Activated gamma-delta T cell (primary cell): ENCODE measurements at places on chromosomes 11 and 22.

DNA sequence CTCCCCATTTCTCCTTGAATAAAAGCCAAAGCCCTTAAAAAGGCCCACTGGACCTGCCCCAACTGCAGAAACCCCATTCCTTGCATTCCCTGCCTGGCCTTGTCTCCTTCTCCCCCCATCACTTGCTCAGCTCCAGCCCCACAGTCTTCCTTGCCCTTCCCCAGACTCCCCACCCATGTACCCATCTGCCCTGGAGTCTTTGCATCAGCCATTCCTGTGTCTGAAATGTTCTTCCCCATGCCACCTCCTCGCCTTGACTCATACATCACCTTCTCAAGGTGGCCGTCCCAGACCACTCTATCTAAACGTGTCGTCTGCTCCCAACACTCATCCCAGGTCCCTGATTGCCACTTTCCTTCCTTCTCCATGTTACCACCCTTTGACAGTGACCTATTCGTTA, 77.4 kb upstream of the SHANK2 start:
- no peak for DNase-seq

DNA sequence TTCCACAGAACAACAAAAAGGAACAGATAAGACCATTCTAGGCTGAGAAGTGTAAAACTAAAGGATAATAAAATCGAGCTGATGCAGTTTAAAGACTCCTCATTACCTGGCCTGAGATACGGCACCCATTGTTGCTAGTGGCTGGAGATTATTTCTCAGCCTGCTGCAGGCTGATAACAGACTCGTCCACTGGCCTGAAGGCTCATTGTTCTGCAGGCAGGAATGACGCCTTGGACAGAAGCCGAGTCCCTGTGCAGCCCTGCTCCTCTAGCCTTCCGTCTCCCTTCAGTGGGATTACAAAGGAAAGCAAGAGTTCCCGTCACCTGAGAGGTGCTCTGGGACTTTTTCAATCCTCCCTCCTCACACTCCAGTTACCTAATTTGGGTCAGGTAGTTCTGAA, 1065.3 kb downstream of the OPCML start:
- DNase-seq: no peak

DNA sequence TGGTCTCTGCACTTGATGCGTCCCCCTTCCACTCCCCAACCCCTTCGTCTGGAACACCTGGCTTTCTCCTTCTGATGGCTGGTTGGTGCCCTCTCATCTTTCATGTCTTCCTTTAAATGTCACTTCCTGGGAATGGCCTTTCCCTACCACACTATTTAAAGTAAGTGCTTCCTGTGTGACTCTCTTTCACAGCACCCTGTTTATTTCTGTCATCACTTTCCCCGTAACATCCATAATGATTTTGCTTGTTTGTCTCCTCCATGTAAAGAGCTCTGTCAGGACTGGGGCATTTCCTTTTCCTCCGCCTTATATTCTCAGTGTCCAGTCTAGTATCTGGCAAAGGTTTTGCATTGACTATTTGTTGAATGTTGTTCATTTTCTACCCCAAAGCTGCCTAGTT, 143.0 kb downstream of the DBX1 start:
- no peak for DNase-seq

- no peak for DNase-seq
Measured at GRCh38 chr11:6737872-6738466, 33.8 kb downstream of the OR2AG2 start.

- DNase-seq: no peak
Measured at GRCh38 chr11:69274531-69275016, 19.4 kb upstream of the MYEOV start.

GRCh38 chr22:41001722-41002122, 50.5 kb downstream of the RBX1 start:
- no peak for DNase-seq

- no peak for DNase-seq
Measured at GRCh38 chr11:121365304-121365703, 72.7 kb downstream of the SC5D start.

DNA sequence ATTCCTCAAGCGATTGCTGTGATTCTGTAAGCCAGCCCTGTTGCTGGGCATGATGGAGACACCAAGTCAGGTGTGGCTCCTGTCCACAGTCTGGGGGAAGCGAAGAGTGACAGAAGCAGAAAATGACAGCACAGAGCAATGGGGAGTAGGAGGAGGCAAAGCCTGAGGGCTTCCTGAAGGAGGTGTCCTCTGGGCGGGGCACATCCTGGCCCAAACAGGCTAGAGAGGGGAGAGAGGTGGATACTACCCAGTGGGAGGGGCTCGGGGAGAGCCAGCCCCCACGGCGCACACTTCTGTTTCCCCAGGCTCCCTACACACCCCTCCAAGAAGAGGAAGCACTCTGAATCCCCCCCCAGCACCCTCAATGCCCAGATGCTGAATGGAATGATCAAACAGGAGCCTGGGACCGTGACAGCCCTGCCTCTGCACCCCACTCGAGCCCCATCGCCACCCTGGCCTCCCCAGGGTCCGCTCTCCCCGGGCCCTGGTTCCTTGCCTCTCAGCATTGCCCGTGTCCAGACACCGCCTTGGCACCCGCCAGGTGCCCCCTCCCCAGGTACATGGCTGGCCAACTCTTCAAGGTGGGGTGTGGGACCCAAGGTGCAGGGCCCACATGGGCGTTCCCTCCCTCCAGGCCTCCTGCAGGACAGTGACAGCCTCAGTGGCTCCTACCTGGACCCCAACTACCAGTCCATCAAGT, 18.9 kb downstream of the MYRF start:
- no peak for DNase-seq

- DNase-seq: no peak
Measured at GRCh38 chr11:33942954-33943353, 51.1 kb upstream of the LMO2 start.

DNA sequence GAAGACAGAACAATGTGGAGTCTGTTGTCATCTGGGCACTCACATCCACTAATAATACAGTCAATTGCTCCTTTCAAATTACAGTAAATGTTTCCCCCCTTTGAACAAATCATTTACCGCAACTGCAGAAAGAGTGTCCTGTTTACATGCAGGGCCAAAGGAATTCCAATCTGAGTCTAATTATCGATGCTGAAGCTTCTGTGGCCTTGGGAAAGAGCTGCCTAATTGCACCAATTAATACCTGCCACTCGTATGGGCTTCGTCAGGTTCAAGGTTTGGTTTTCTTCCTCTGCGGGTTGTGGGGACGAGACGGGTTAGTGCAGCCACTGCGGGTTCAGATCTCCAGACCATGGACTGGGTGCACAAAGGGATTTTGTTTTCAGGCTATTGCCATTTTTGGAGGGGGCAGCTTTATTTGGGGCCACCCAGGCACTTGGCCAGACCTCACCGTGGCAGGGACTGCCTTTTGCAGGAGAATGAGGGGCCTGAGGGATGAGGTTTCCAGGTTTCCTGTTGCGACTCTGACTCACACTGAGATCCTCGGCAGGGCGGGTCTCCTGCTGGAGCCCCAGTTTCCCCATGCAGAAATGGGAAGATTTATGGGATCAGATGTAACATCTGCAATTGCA, 147.6 kb downstream of the MIAT start:
- DNase-seq: no peak

DNA sequence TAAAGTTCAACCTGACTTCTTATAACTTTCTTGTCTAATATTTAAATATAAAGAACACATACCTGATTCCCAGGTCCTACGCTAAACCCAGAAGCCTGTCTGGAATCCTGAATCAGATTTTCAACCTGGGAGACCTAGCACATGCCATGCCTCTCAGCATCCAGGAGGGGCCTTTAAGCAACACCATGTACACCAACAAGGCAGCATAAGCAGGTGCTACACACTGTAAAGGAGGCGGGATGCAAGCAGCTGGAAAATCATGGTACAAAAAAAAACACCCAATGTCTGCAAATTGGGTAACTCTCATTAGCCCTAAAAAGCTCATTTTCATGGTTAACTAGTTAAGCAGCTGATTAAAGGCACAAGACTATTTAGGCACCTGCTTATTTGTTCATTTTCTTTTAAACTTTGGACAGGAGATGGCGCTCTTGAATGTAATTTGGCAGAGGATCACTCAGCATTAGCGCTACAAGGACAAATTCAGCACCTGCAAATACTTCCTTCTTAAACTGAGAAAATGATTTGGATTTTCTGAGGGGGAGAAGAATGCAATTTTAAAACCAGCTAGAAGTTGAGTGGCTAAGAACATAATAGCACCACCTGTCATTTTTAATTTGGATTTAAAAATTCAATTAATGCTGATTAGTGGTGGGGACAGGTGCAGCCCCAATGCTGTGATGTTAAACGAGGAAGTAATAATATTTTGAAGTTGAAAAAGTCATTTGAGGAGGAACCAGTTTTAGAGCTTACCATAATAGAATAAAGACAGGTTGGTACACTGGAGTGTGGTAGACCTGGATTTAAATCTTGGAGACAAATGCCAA, 104.0 kb downstream of the FAR1 start:
- DNase-seq: no peak

GRCh38 chr11:64745189-64745520, 1.2 kb upstream of the RASGRP2 start:
- DNase-seq: peak; percentile 72

- no peak for DNase-seq
Measured at GRCh38 chr11:102283116-102283485, 34.2 kb upstream of the BIRC3 start.

GRCh38 chr22:46824980-46825544, 62.6 kb downstream of the TBC1D22A start:
- DNase-seq: no peak

DNA sequence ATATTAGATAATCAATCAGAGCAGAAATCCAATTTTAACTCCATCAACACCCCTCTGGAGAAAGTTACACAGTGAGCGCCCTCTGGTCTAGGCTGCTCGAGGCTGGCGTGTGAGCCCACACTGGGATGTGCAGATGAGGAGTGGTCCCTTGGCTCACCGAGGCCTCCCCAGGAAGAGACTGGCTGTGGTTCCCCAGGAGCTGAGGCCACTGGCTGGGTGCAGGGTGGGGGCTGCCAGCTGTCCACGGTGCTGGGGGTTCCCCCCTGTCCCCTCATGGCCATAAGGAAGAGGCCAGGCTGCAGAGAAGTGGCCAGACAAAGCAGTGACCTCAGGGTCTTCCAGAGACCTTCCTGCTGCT, 750.7 kb downstream of the BRD1 start:
- no peak for DNase-seq

- no peak for DNase-seq
Measured at GRCh38 chr22:25237503-25237902, 18.1 kb downstream of the CRYBB2 start.

DNA sequence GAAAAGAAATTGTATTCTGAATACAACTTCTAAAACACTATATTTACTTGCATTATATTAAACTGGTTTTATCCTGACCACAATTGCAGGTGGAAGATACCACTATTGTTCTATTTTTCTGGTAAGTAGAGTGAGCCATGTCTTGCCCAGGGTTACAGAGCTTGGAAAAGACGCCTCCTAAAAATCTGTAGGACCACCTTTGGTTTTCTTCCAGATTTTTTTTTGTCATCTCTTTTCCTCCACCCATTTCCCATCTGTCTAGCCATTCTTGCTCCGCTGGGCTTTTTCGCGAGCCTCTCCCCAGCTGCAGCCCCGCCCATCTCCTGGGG, 294 bp upstream of the MTMR3 start:
- no peak for DNase-seq

DNA sequence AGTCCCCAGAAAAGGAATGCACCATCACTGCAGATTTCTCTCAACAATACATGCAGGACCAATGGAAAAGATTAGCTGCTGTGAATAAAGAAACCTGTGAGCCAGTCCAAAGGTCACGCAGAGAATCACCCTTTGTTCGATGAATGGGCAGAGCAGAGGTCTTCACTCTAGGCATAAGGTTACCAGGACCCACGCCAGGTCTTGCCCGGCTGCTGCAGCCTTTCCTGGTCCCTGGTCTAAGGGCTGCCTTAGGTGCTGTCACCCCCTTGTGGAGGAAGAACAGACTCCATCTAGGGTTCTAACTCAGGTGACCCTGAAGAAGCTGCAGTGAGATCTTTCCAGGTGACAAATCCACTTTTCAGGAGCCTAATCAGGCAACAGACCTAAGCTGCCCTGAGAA, 29.0 kb upstream of the NAP1L4 start:
- DNase-seq: no peak

GRCh38 chr11:123212406-123212805, 17.4 kb upstream of the CLMP start:
- no peak for DNase-seq

- no peak for DNase-seq
Measured at GRCh38 chr11:127709960-127710359, 709.4 kb upstream of the KIRREL3 start.

- no peak for DNase-seq
Measured at GRCh38 chr11:59598961-59599360, 16.6 kb downstream of the OSBP start.

- DNase-seq: no peak
Measured at GRCh38 chr11:13268791-13269190, 8.8 kb upstream of the BMAL1 start.

DNA sequence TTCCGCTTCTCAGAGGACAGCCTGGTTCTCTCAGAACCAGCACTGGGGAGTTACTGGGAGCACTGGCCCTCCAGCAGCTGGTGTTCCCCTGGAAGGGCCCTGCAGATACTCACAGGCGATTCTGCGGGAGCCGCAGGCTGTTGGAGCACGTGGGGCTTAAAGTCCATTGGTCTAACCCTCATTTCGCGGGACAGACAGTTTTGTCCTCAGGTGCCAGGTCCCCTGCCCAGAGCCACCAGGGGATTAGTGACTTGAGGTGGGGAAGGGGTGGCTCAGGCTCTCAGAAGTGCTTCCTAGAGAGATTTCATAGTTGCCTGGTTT, 53.9 kb downstream of the CACNA1I start:
- DNase-seq: no peak

- no peak for DNase-seq
Measured at GRCh38 chr22:29310065-29310862, 3.8 kb downstream of the GAS2L1 start.

- no peak for DNase-seq
Measured at GRCh38 chr11:71485466-71485865, 32.5 kb downstream of the NADSYN1 start.
